ENCODE measurements at places on chromosomes 7 and 10.

DNA sequence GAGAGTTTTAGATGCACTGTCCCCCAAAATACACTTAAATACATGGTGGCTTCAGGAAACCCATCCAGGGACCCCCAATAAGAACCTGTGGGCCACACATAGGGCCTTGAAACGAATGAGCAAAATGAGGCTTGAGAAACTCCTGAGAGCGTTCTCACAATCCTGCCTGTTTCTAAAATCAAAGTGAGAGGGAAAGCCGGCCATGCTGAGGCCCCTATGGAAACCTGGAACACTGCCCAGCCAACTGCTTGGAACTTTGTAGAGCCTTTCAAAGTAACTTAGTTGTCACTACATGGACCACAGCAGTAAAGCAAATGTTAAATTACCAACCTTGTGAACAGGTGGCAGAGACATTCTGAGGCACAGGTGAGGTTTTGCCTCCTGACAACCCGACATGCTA is 13.4 kb downstream of the SGMS1 start:
- no peak for DNase-seq

DNA sequence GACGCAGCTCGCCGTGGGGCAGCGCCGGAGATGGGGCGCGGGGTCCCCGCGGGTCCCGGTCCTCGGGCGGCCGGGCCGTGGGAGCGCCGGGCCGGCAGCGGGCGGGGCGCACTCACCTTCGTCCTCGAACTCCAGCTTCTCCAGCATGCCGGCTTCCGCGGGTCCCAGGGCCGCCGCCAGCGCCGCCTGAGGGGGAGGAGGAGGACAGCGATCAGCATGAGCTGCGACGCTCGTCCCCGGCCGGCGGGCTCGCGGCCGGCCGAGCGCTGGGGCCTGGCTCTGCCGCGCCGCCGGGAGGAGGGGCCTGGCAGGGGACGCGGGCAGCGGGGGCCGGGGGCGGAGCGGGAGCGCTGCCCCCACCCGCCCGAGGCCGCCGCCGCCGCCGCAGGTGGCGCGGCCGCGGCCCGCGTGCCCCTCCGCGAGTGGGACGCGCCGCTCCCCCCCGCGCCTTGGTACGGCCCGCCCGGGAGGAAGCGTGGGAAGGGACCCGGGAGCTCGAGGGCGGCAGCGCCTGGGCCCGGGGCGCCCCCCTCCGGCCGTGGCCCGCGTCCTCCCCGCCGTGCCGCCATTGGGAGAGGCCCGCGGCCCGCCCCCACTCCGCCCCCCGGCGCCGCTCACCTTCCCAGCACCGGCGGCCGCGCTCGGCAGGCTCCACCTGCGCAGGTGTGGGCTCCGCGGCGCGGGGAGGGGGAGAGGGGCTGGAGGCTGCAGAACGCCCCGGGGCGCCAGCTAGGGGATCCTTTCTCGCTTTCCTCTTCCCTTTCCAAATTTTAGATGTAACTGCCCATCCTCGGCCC is 112.5 kb upstream of the RHEB start:
- peak; percentile 66 for DNase-seq

DNA sequence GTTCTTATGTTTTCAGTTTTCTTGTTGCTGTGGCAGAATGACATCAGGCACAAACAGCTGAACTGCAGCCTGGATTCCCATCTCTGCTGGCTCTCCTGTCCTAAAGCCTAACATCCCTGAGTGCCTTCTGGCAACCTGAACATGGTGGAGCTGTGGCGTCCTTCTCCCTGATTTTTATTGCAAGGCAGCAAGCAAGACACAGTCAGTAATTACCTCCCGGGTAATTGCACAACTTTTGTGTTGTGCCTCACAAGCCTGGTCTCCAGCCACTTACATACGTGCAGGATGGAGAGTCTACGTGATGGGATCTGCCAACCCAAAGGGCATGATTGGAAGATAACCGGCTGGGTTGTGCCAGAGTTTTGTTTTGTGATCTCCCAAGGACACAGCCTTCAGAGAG is 116.1 kb upstream of the PARD3 start:
- no peak for DNase-seq

- no peak for DNase-seq
Observed at GRCh38 chr7:105188201-105188600, 174.2 kb downstream of the KMT2E start.

GRCh38 chr10:67863094-67863493 is 21.4 kb upstream of the SIRT1 start:
- no peak for DNase-seq

- no peak for DNase-seq
Observed at GRCh38 chr10:47145290-47145934, 154.6 kb upstream of the GDF10 start.

- no peak for DNase-seq
Observed at GRCh38 chr7:27519793-27520469, 142.8 kb downstream of the HIBADH start.

DNA sequence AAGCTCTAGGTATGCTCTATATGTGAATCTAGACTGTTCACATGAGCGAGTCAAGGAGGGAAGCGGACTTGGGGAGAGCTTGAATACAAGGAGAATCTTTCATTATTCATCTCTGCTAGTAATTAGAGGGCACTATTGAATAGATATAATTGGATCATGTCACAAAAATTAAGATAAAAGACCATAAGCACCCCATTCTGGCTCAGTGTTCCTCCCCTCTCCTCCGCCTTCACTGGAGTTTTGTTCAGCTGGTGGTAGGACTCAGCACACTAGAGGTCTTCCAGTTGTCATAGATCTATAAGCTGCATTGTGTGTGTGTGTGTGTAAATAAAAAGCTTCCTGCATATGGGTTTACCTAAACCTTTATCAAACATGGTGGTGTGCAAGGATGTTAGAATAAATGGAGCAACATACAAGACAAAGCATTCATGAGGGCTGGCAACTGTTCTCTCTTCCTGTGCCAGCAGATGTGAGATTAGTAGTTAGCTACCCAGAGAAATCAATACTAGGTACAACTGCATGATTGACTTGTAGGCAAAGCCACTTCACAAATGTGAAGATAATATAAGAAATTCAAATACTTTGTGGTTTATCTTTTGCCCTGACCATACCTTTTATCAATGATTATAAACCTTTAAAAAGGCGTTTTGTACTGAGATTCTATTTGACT is 142.6 kb downstream of the CREB5 start:
- no peak for DNase-seq

- no peak for DNase-seq
Observed at GRCh38 chr10:124734311-124735166, 9.6 kb downstream of the FAM53B start.

DNA sequence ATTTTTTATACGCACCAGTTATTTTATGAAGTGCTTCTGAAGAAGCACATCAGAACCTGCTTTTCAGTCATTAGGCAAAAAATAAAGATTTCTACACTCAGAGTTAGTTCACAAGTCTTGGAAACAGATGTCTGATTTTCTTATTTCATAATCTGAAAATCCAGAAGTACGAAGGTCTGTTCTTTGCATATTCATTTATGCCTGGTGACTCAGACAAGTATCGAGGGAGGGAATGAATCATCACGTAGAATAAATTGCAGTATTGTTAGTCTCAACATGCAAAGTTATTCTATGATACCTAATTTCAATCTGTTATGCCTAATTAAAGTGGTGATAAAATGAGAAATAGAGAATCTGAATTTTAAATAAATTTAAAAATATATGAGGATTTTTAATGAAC is 113.6 kb upstream of the SEM1 start:
- no peak for DNase-seq

- DNase-seq, result no peak
Observed at GRCh38 chr7:157769086-157769485, 432.3 kb downstream of the DNAJB6 start.

DNA sequence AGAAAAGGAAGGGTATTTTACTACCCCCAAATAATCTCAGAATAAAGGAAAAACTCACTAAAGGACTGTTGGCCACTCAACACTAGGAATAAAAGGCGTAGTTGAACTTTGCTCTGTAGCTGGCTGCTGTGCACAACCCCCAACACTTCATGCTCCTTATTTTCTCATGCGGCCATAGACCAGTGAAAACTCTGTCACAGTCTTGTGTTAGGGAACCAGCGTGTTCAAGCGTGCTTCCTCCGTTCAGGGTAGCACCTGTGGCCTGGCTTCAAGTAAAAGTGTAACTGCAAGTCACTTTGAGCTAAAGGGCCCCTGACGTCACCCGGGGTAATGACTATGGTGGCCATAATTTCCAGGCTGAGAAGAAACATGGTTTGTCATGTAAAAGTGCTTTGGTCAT is 27.0 kb downstream of the BLNK start:
- DNase-seq, result no peak

- no peak for DNase-seq
Observed at GRCh38 chr10:17779784-17780183, 27.8 kb downstream of the TMEM236 start.

DNA sequence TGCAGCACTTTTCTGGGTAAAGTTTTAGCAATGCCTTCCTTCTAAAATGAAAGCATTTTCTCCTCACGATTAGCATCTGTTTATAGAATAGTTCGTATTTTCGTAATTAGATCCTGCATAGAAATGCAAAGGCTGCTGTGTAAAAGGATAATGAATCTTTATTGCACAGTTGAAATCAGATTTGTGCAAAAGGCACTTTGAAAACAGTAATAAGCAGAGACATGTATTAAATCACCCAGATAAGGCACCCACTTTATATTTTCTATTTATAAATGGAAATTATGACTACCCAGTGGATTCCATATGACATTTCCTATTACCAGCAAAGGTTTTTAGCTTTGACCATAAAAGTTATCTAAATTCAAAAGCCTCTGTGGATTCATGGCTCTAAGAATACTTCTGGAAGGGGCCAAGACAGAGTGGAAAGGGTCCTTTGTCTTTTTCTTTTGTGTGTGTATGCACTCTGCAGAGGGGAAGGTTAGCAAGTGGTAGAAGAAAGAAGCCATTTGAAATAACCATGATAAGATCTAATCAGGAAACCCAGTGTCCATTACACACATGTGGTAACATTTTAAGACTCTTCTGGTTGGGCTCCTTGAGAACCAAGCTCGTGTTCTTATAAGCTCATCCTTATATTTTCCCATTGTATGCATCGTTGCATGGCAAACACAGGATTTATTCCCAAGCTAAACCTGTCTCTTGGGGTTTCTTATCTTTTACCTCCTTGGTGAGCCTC is 612.1 kb downstream of the AUTS2 start:
- DNase-seq, result no peak

DNA sequence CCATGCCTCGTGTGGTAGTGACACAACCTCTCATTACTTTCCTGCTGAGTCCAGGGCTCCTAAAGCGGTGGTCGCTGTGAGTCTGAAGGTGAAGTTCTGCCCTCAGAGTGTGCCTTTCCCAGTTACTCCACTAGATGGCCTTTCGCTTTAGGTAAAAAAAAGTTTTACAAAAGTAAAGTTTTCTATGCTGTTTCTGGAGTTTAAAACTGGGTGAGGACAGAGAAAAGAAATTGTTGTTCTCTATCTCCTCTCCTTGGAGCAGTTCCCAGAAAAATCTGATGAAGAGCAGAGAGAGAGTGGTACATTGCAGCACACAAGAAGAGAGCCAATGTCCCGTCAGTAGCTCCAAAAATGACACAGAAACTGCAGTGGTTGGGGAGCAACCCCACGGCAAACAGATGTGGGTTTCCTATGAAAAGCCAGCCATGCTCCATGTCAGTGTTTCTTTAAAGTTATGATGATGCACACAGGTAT is 257.1 kb downstream of the GLI3 start:
- peak; percentile 47 for DNase-seq

- no peak for DNase-seq
Observed at GRCh38 chr7:4479367-4480039, 202.6 kb upstream of the FOXK1 start.

DNA sequence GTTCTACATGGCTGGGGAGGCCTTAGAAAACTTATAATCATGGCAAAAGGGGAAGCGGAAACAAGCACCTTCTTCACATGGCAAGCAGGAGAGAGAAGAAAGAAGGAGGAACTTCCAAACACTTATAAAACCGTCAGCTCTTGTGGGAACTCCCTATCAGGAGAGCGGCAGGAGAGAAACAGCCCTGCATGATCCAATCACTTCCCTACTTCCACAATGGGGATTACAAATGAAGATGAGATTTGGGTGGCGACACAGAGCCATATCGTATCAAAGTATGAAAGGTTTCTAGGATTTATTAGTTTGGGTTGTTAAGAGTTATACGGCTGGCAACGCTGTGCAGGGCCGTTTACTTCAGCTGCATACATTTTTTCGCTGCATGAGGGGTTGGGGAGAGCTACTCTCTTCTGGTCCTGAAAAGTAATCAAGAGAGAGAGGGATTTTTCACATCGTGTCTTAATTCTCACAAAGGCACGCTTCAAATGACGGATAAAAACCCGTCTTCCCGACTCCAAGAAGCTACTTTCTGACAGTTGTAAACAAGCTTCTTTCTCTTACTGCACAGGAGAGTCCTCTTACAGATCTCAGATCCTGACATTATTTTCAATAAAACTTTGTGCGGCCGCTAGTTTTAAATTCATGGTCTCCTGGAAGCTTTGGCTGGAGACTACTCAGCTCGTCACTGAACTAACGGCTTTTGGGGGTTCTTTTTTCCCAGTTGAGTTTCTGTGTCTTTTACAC is 751 bp upstream of the GTPBP10 start:
- peak; percentile 24 for DNase-seq

DNA sequence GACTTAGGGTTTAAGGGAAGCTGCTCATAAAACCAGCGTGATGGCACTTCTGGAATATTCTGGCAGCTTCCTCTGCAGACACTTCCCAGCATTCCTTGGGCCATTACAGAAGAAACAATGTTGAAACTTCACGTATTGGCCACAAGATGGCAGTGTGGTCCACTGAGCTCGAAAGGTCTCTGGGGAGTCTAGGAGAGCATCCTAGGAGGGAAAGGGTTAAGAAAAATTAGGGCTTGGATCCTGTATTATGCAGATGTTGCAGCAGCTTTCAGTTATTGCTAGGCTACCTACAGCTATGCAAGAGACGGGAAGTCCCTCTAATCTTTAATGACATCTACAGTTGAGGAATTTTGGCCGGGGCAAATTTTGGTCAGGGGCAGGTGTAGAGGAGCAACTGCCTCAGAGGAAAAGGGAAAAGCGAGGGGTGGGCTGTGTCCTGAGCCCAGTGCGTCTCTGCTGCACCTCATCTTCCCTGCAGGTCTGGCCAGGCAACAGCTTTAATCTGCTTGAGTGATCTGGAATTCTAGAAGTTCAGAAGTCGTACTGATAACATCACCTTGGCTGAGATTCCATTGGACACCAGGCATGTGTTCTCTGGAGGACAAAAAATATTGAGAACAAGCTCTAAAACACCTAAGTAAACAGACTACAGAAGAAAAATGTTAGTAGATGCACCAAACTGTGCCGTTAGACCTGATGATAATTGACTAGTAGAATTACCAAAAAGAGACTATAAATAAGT is 220.8 kb upstream of the PRSS58 start:
- peak; percentile 33 for DNase-seq

GRCh38 chr7:135147899-135148721 is at the start of gene TMEM140:
Gene TMEM140, plus strand, starts transcription at chr7:135148072. Its CDS starts 16,370 bp downstream, at chr7:135164442.
- no peak for DNase-seq

DNA sequence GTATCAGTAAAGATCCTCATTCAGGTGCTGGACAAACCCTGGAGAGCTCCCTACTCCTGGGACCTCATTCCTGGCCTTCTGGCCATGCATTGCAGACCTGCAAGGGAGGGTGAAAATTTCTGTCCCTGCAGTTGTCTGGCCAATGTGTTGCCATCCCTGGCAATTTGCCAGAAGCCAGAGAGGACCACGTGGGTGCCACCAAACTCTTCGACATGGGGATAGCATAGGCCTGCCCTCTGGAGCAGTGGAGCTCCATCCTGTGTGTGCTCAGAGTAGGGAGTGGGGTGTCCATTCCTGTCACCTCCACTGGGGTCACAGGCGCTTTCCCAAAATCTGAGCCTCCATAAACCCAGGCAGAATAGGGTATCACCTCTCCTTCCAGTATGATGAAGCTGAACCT is 31.2 kb downstream of the DMBT1 start:
- no peak for DNase-seq

Data from left renal pelvis (tissue), 4 donors.